ENCODE measurements at places on chromosomes 12 and 14.

- no peak for DNase-seq
Measured at GRCh38 chr12:2335513-2335912, 282.7 kb downstream of the CACNA1C start.

GRCh38 chr12:57807285-57807684 lies 11.2 kb downstream of the AVIL start:
- DNase-seq, result no peak

GRCh38 chr14:64201921-64202545 lies 92.1 kb downstream of the ESR2 start:
- DNase-seq, result no peak

GRCh38 chr12:16359512-16360491 lies 12.4 kb downstream of the MGST1 start:
- peak; percentile 12 for DNase-seq

DNA sequence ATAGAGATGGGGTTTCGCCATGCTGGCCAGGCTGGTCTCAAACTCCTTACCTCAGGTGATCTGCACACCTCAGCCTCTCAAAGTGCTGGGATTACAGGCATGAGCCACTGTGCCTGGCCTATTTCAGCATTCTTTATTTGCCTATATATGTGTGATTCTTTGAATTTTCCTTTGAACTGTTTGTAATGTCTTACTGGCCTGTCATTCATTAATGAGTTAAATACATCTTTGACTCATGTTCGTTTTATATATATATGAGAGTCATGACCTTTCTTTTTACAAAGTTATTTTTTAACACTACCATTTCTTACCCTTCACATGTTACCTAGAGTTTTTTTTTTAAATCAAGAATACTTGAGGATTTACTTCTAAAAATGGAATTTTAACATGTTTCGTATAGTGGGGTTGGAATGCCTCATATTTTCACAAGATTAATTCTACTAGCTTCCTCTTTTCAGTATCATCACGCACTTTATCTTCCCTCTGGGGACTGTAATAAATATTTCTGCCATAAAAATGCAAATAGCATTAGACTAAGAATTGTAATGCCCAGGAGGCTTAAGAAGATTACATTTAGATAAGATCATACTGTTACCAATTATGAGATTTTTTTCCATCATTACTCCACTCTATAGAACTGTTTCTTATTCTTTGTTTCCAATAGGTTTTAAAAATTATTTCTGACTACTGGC lies 66.7 kb downstream of the NTN4 start:
- no peak for DNase-seq
